ENCODE measurements at places on chromosomes 11 and 22.

DNA sequence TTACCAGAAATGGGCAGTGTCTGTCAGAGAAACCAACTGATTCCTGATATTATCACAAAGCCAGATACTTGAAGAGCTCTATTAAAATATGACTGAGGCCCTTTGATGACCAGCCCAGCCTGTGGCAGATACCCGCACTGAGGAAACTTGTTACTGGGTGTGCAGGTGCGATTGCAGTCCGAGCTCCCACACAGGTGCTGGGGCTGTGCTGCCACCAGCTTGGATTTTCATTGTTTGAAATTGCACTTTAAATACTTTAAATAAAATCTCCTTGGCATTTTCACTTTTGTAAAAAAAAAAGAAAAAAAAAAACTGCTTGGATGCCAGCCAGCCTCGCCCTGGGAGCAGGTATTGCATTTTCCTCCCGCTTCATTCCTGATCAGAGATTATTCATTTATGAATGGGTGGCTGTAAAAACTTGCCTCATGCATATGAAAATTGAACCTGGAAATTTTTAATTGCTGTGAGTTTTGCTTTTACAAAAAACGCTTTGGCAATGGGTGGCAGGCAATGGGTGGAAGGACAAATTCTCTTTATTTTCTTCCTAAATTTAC, 21.2 kb downstream of the EHF start:
- H3K4me3 ChIP-seq: no peak overlapping the region
- peaks cover 66% of the 10 kb centered on the region for H3K4me1 ChIP-seq
- peak overlapping the region; percentile 79 for H3K27ac ChIP-seq

GRCh38 chr11:46661836-46662235, 38.6 kb downstream of the ARHGAP1 start:
- H3K4me1 ChIP-seq: no peaks in the 10 kb centered on the region
- no peak overlapping the region for H3K27ac ChIP-seq
- H3K27me3 ChIP-seq: no peaks in the 10 kb centered on the region

- no peaks in the 10 kb centered on the region for H3K27me3 ChIP-seq
- no peaks in the 10 kb centered on the region for H3K36me3 ChIP-seq
- H3K4me1 ChIP-seq: no peaks in the 10 kb centered on the region
Measured at GRCh38 chr11:34183848-34184391, 78.5 kb downstream of the NAT10 start.

DNA sequence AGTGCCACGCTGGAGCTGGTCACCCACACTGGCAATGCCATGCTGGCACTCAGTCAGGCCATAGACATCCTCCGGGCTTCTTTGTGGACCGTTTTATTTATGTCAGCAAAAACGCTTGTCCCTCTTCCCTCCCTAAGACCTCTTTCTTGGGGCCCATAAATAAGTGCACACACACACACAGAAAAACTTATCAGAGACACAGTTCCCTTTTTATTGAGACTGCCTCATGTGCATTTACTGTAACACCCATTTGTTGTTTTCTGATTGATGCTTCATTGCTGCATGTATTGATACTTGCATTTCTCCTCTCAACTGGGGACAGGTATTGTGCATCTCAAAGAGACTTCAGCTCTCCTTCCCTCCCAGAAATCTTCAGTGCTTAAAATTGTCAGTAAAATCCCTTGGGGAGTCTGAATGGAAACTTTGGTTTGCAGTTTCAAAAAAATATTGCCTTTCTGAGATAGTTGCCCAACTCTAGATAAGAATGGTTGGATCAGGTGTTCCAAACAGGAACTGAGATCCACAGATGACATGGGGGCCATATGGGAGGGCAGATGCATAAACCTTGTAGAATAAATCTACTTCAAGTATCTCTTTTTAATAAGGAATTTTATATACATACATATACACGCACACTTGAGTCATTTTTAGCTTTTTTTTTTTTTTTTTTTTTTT, 50.9 kb downstream of the PPP2R1B start:
- no peak overlapping the region for H3K27ac ChIP-seq
- no peaks in the 10 kb centered on the region for H3K27me3 ChIP-seq
- H3K4me1 ChIP-seq: peaks cover 34% of the 10 kb centered on the region
- no peak overlapping the region for H3K4me3 ChIP-seq
- DNase-seq: no peak

- no peaks in the 10 kb centered on the region for H3K36me3 ChIP-seq
- H3K4me1 ChIP-seq: no peaks in the 10 kb centered on the region
- H3K4me3 ChIP-seq: no peak overlapping the region
- no peak overlapping the region for H3K27ac ChIP-seq
Measured at GRCh38 chr11:122422682-122423081, 232.8 kb upstream of the UBASH3B start.

Data from stomach (tissue), 19 donors.